ENCODE measurements at places on chromosomes 11 and 22.

DNA sequence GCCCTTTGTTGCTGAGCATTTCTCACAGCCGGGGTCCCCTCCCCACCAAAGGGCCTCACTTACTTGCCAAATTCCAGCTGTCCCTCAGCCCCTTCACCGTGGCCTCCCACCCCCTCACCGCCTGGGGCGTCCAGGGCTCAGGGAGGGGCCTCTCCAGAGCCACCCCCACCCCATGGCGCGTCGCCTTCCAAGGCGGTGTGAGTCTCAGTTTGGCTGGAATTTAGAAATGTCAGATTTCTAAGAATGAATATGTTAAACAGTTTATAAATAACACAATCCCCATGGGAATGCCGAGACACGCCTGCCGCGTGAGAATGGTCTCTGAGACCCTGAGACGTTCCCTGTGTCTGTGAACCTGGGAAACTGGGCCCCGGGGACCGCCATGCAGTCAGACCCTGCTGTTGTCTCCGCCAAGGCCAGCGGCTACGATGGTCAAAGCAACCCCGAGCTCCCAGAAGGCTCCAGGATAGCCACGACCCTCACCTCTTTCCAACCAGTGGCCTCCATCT lies 28.9 kb downstream of the CELSR1 start:
- no peak for DNase-seq

DNA sequence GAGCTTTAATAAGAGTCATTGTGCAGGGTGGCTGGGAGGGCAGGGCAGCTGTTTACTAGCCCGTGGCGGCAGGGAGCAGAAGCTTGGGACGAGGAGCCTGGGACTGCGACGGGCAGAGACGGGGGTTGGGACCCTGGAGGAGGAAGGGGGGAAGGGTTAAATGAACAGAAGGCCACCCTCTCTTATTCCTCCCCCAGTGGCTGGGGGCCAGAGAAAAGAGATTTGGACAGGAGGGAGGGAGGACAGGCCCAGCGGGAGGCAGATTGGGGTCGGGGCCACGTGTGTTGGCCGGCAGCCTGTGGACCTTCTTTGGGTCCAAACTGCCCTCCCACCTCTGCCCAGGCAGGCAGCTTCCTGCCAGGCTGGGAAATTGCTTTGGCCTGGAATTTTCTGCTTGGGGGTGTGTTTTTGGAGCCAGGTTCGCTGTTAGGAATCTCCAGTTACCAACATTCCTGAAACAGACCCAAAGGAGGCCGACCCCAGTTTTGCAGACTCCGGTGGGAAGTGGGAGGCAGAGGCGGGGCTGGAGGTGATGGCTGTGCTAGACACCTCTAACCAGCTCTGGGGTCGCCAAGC lies 50.2 kb downstream of the APOL3 start:
- peak; percentile 17 for DNase-seq

GRCh38 chr11:71080239-71081097 lies 171.9 kb downstream of the SHANK2 start:
- peak; percentile 77 for DNase-seq

DNA sequence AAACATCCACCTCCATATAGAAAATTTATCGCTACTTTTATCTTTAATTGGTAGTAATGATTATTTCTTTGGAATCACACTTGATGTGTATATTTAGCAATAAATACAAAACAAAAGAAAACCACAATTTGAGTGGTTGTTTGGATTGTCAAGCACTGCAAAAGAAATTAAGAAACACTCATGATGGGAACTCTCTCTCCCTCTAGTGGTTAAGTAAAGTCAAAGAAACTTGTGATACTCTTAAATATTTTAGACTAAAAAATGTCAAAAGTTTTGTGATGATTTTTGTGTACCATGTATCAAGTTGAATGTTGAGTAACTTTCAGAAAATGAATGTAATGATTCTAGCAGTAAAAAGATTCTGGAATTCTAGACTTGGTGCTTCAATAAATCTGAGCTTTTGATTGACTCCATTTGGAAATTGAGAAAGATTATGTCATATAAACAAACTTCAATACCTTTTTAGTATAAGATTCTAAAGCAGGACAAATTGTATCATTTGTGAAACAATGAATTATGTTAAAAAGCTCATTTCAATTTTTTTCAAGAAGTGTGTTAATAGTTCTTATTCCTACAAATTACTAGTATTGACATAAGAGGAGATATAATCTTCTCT lies 20.8 kb downstream of the MUC15 start:
- DNase-seq, result no peak

DNA sequence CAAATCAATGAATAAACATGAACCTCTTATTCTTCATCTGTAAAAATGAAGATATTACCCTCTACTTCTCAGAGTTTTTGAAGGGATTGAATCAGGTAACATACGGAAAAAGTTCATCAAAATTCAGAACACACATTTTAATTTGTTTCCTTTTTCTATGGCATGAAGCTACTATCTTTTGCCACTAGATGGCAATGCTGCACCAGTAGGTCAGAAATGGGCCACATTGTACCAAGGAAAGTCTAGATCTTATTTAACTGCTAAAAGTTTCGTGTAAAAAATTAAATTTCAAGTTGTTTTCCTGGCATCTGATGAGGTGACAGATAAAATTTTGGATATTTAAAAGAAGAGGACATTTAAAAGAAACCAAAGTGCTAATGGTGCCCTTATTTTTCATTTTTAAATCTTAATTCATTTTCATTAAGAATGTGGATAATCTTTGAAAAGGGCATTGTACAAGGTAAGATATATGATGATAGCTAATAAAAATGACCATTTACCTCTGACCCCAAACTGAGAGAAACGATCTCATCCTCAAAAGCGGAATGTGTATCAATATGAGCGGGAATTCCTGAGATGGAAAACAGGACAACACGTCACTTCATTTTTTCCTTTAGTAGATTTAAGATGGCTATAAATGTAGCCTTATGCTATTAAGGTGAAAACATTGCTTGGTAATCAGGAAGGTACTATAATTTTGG lies 16.1 kb downstream of the ALKBH8 start:
- peak; percentile 22 for DNase-seq

DNA sequence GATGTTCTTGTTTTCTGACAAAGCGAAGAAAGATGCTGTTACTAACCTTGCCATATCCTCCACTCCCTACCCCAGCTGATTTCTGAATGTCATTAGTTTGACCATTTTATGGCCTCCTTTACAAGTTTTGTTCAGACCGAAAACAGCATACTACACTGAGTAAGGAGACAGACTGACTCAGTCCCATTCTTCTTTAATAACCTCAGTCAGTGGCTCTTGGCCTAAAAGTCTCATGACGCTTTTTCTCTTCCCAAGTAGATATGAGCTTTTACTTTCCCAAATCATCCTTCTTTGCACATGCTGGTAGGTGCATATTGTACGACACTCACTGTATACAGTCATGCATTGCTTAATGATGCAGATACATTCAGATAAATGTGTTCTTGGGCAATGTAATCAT lies 8.0 kb upstream of the FIBIN start:
- no peak for DNase-seq

GRCh38 chr22:28884747-28885350 lies 1.5 kb downstream of the ZNRF3 start:
- DNase-seq, result no peak

DNA sequence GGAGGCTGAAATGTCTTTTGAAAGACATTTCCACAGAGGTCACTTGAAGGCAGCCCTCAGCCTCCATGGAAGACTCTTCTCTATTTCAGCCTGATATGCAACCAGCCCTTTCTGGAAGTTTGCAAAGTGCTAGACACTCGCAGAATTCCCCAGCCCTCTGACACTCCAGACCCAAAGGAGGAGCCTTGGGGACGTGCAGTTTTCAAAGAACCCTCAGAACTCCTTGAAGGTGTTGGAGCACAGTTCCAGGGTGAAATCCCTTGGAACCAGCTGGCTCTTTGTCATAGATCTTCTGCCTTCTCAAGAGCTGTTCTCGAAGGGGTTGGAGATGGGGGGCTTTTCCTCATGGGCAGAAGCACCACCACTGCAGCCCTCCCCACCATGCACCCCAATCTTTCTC lies 19.6 kb downstream of the SPATA19 start:
- DNase-seq, result no peak

GRCh38 chr11:64792482-64792881 lies 10.5 kb downstream of the MAP4K2 start:
- no peak for DNase-seq

DNA sequence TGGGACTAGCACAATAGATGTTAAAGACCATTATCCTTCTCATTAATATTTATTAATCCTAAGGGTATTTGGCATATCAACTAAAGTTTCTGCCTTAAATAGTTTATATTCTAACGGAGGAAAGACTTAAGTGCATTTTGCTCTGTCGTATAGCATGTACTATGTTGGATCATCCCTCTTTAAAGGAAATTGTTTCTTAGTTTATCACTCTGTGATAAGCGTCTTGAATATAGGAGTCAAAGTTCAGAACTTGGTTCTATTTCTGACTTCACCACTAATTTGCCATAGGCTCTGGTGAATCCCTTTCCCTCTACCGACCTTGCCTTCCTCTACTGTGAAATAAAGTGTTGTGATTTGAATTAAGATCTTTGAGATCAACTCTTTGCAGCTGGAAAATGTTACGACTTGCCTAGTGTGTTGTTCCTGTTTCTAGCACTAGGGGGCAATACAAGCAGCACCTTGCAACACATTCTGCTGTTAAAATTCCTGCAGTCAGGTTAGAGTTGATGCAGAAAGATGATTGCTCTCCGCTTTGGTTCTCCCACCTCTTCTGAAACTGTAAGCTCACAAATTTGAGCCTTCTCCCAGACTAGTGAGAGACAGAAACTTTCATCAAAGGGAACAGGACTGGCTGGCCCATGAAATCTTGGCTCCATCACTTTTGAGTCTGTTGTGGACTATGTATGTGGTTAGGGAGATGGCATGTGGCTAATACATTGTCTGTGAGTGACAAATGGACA lies 27.8 kb upstream of the ZNRF3 start:
- peak; percentile 76 for DNase-seq

DNA sequence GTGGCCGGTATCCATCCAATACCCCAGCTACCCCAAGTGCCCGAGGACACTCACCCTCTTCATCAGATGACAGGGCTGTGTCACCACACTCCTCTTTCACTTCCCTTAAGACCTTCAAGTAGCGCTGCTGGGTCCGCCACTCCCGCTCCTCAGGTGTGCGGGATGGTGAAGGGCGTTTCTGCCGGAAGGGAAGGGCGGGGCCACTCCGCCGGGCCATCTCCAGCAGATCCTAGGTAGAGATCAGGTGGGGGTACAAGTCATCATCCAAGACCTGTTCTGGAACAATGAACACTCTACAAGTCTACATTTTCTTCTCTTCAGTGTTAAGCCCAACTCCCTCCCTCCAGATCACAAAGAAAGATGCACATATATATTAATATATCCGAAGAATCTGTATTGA lies 10.0 kb downstream of the NFRKB start:
- no peak for DNase-seq

- no peak for DNase-seq
These were observed 680.0 kb downstream of the BRD1 start for GRCh38 chr22:49147617-49148175.

GRCh38 chr22:47187176-47187957 lies 424.9 kb downstream of the TBC1D22A start:
- no peak for DNase-seq

Measured in AG08396 (cell line).